ENCODE measurements at places on chromosomes 12 and 14.

DNA sequence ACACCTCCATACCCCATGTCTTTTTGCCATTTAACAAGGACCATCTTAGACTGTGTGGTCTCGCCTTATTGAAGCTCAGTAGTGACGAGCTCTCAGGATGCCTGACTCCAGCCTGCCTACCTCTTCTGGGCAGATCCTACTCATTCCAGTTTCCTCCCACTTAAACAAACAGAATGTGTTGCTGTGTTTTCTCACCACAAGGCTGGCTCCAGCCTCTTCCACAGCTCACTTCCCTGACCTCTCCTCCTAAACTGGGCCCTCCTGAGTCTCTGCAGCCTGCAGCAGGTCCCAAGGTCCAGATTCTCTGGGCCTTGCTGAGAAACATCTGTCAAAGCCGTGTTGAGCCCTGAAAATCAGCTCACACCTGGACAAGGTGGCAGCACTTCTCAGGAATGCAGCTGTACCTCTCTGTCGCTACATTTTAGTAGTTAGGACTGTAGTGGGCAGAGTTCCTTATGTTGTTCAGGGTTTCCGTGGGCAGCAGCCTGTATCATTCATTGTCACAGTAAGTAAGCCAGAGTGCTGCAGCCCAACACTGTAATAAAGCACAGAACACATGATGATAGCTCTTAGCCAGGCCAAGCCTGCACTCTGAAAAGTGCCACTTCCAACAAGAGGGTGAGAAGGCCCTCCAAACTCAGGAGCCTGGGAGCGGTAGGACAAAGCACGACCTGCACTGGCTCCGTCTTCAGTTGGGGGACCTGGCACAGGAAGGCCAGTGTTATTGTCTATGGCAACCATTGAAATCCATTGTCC lies 68.5 kb downstream of the NKX2-1 start:
- DNase-seq: no peak

GRCh38 chr14:71589609-71590008 lies 342.6 kb upstream of the RGS6 start:
- DNase-seq: no peak

DNA sequence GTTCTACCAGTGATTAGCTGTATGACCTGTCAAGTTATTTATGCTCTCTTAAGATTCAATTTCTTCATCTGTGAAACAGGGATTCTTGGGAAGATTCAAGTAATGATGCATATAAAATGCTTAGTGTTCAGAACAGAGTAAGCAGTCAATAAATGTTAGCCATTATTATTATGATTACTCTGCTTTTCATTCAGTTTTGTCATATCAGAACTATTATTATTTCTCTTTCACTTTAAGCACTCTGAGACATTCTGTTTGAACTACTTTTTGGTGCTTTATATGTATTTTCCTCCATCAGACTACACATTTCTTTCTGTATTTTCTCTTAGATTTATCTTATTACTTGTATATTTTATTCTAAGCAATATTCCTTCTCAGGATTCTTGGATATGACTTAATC lies 81.2 kb downstream of the CFAP54 start:
- no peak for DNase-seq

- DNase-seq: no peak
Observed at GRCh38 chr12:3252450-3252891, 175.3 kb downstream of the TSPAN9 start.

GRCh38 chr12:124786061-124786964 lies 77.4 kb downstream of the SCARB1 start:
- DNase-seq: no peak

GRCh38 chr14:52000696-52001095 lies 11.3 kb downstream of the RTRAF start:
- no peak for DNase-seq

All from GM18507 (cell line).